Hepatocyte (in vitro differentiated cells): ENCODE measurements at places on chromosomes 7 and 10.
A peak's percentile ranks its signal among the peaks of the same experiment; 100 is the strongest.

- H3K4me3 ChIP-seq: no peak overlapping the region
- no peaks in the 10 kb centered on the region for H3K27me3 ChIP-seq
- no peaks in the 10 kb centered on the region for H3K4me1 ChIP-seq
Measured at GRCh38 chr7:120171406-120171805, 101.6 kb upstream of the KCND2 start.

- no peak overlapping the region for H3K4me3 ChIP-seq
- H3K27ac ChIP-seq: no peak overlapping the region
- DNase-seq: no peak
Measured at GRCh38 chr7:134625550-134625949, 21.1 kb upstream of the BPGM start.

GRCh38 chr7:86925221-86925620 is 134.2 kb downstream of the ELAPOR2 start:
- no peaks in the 10 kb centered on the region for H3K36me3 ChIP-seq
- no peak for DNase-seq
- no peaks in the 10 kb centered on the region for H3K4me1 ChIP-seq
- no peak overlapping the region for H3K27ac ChIP-seq

- no peak overlapping the region for H3K27ac ChIP-seq
- H3K27me3 ChIP-seq: no peaks in the 10 kb centered on the region
- H3K4me1 ChIP-seq: peaks cover 48% of the 10 kb centered on the region
- H3K36me3 ChIP-seq: no peaks in the 10 kb centered on the region
Measured at GRCh38 chr10:35351021-35351420, 14.7 kb downstream of the CCNY start.

- H3K27ac ChIP-seq: no peak overlapping the region
- no peak for DNase-seq
- H3K4me3 ChIP-seq: no peak overlapping the region
- H3K4me1 ChIP-seq: no peaks in the 10 kb centered on the region
- H3K36me3 ChIP-seq: no peaks in the 10 kb centered on the region
Measured at GRCh38 chr7:22860784-22861482, 38.3 kb upstream of the TOMM7 start.

DNA sequence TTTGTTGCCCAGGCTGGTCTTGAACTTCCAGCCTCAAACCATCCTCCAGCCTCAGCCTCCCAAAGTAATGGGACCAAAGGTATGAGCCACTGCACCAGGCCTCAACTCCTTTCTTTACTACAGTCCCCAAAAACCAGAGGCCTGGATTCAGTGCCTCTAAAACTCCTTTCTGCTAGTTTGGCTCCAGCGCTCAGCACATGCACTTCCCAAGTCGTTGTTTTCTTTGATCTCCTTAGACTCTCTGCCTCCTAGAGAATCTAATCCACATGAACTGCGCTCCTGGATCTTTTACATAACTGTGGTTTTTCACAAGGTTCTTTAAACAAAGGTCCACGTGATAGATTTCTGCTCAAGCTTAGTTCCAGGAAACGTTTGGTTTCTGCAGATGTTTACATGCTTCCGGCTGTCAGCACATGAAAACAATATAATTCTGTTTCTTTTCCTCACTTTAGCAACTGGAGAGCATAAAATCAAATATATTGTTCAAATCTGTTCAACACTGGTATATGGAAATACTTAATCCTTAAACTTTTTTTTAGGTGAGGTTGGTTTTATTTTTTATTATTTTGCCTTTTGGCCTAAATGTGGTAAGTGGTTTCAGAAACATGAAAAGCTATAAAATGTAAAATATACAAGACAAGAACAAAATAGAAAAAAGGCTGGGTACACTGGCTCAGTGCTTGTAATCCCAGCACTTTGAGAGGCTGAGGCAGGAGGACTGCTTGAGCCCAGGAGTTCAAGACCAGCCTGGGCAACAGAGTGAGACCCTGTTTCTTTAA is 270.5 kb upstream of the MKLN1 start:
- peak overlapping the region; percentile 64 for H3K27ac ChIP-seq
- no peak overlapping the region for H3K4me3 ChIP-seq
- peak; percentile 76 for DNase-seq
- no peaks in the 10 kb centered on the region for H3K4me1 ChIP-seq
- H3K36me3 ChIP-seq: no peaks in the 10 kb centered on the region
- H3K27me3 ChIP-seq: no peaks in the 10 kb centered on the region

- H3K4me1 ChIP-seq: no peaks in the 10 kb centered on the region
- no peak for DNase-seq
- H3K27me3 ChIP-seq: no peaks in the 10 kb centered on the region
- H3K27ac ChIP-seq: no peak overlapping the region
- no peak overlapping the region for H3K4me3 ChIP-seq
Measured at GRCh38 chr10:108166401-108166800, 1001.9 kb upstream of the SORCS1 start.

GRCh38 chr7:117402109-117402508 is 25.2 kb downstream of the ASZ1 start:
- H3K36me3 ChIP-seq: no peaks in the 10 kb centered on the region
- H3K27ac ChIP-seq: no peak overlapping the region
- no peak for DNase-seq
- H3K4me3 ChIP-seq: no peak overlapping the region

DNA sequence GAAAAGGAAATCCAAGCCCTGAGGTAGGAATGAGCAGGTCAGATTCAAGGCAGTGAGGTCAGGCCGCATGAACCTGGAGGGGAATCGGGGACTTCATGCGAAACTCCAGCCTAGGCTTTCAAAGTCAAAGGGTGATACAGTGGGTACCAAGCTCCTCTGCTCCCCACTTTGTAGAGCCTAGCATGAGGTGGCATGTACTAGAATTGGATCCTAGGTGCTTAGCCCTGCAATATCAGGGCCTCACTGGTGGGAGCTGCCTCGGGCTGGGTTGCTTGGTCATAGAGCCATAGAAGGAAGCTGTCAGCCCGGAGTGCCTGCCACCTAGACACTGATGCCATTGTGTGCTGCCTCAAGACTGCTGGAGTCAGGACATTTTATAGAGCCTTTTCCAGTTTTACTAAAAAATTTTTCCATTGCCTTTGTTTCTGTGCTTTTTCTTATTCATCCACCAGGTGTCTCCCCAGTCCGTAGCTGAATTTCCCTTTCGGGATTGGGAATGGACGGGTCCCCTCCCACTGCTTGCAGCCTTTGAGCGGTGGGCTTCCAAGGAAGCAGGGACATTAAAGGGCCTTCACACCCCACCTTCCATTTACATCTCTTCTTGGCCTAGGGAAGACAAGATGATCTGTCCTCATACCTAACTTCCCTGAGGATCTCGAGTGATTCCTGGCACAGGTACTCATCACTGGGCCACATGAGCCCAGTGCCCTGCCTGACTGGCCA is 5.5 kb upstream of the LZTS2 start:
- peaks cover 21% of the 10 kb centered on the region for H3K4me1 ChIP-seq
- peak overlapping the region; percentile 99 for H3K27ac ChIP-seq
- no peak overlapping the region for H3K4me3 ChIP-seq
- H3K36me3 ChIP-seq: no peaks in the 10 kb centered on the region
- peak; percentile 66 for DNase-seq
- no peaks in the 10 kb centered on the region for H3K27me3 ChIP-seq

- no peak overlapping the region for H3K27ac ChIP-seq
- H3K36me3 ChIP-seq: no peaks in the 10 kb centered on the region
- no peak for DNase-seq
- H3K27me3 ChIP-seq: peaks cover 19% of the 10 kb centered on the region
- no peak overlapping the region for H3K4me3 ChIP-seq
Measured at GRCh38 chr7:157729566-157729965, 392.8 kb downstream of the DNAJB6 start.

GRCh38 chr7:132705146-132705545 is 128.9 kb upstream of the PLXNA4 start:
- H3K27me3 ChIP-seq: no peaks in the 10 kb centered on the region
- no peaks in the 10 kb centered on the region for H3K36me3 ChIP-seq
- H3K27ac ChIP-seq: no peak overlapping the region
- no peaks in the 10 kb centered on the region for H3K4me1 ChIP-seq
- DNase-seq: no peak

DNA sequence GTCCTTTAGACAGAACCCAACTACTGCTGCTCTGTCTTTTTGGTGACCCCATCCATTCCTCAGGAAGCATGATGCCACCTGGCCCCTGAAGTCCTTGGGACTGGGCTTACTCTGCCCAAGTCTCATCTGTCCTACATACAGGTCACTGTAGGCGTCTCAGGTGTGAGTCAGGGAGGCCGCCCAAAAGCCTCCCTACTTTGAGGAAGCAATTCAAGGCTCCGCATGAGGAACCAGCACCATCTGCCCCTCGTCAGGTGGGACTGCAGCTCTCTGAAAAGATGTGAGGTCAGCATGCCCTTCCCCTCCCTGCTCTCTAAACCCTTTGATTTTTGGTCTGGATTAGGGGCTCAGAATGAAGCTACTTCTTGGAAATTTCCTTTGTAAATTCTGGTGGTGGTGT is 354.8 kb downstream of the CXCL12 start:
- no peaks in the 10 kb centered on the region for H3K36me3 ChIP-seq
- no peaks in the 10 kb centered on the region for H3K4me1 ChIP-seq
- H3K27me3 ChIP-seq: no peaks in the 10 kb centered on the region
- H3K4me3 ChIP-seq: no peak overlapping the region
- H3K27ac ChIP-seq: no peak overlapping the region

- H3K27ac ChIP-seq: no peak overlapping the region
- no peak for DNase-seq
- H3K27me3 ChIP-seq: no peaks in the 10 kb centered on the region
Measured at GRCh38 chr7:43628431-43628830, 45.5 kb downstream of the STK17A start.

DNA sequence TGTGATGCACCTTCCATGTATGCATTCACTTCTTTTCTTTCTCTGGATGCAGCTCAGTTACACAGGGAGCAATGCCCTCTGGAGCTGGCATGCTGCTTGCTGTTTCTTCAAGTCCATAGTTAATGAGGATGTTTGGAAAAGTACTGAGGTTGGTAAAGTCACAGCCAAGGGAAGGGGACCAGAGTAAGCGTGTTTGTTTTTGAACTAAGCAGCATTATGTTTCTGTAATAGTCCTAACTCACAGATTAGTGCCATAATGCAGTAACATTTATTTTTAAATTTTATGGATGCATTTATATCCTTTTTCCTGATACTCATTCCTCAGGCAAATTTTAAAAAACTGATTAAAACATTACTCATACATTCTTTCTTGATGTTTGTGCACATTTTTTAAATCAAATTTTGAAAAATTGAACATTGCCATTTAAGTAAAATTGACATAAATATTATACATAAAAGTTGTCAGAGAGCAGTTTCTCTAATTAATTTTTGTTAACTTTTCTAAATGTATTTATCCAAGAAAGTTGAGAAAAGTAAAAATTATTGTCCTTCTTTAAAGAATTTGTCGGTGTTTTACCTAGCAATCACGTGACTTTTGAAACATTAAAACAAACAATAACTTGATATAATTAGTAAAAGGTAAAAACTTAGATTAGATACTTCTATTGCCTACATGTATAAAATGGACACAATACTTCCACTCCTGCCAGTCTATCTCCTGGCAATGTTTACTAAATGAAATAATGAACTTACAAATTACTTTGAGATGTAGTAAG is 659.6 kb upstream of the ANKRD30A start:
- no peaks in the 10 kb centered on the region for H3K4me1 ChIP-seq
- no peak overlapping the region for H3K4me3 ChIP-seq
- no peaks in the 10 kb centered on the region for H3K36me3 ChIP-seq
- no peak for DNase-seq

- DNase-seq: no peak
- H3K4me3 ChIP-seq: no peak overlapping the region
- no peak overlapping the region for H3K27ac ChIP-seq
- H3K36me3 ChIP-seq: no peaks in the 10 kb centered on the region
Measured at GRCh38 chr7:1698201-1698600, 28.1 kb downstream of the ELFN1 start.

GRCh38 chr10:132541601-132542011 is 4.0 kb downstream of the INPP5A start:
- H3K36me3 ChIP-seq: no peaks in the 10 kb centered on the region
- no peaks in the 10 kb centered on the region for H3K27me3 ChIP-seq
- no peak for DNase-seq
- H3K27ac ChIP-seq: no peak overlapping the region

GRCh38 chr10:129838794-129839193 is 125.3 kb downstream of the EBF3 start:
- H3K27me3 ChIP-seq: no peaks in the 10 kb centered on the region
- peaks cover 2% of the 10 kb centered on the region for H3K4me1 ChIP-seq
- H3K36me3 ChIP-seq: no peaks in the 10 kb centered on the region
- no peak overlapping the region for H3K4me3 ChIP-seq
- no peak for DNase-seq

- H3K36me3 ChIP-seq: no peaks in the 10 kb centered on the region
- DNase-seq: no peak
- H3K4me3 ChIP-seq: no peak overlapping the region
- H3K27me3 ChIP-seq: no peaks in the 10 kb centered on the region
- H3K27ac ChIP-seq: no peak overlapping the region
Measured at GRCh38 chr7:39644170-39644569, 20.8 kb downstream of the RALA start.

GRCh38 chr10:18675086-18675801 is 16.0 kb downstream of the ARL5B start:
- no peaks in the 10 kb centered on the region for H3K27me3 ChIP-seq
- no peaks in the 10 kb centered on the region for H3K4me1 ChIP-seq
- H3K4me3 ChIP-seq: no peak overlapping the region
- H3K36me3 ChIP-seq: no peaks in the 10 kb centered on the region
- H3K27ac ChIP-seq: no peak overlapping the region

GRCh38 chr7:155505422-155505793 is 41.0 kb downstream of the CNPY1 start:
- H3K4me3 ChIP-seq: no peak overlapping the region
- no peak overlapping the region for H3K27ac ChIP-seq
- H3K4me1 ChIP-seq: no peaks in the 10 kb centered on the region

- no peaks in the 10 kb centered on the region for H3K4me1 ChIP-seq
- H3K4me3 ChIP-seq: no peak overlapping the region
- no peak overlapping the region for H3K27ac ChIP-seq
- H3K36me3 ChIP-seq: no peaks in the 10 kb centered on the region
- DNase-seq: no peak
- H3K27me3 ChIP-seq: no peaks in the 10 kb centered on the region
Measured at GRCh38 chr10:110378006-110378405, 73.3 kb upstream of the SMNDC1 start.
